ENCODE measurements at places on chromosomes 2 and 18.
A peak's percentile ranks its signal among the peaks of the same experiment; 100 is the strongest.

DNA sequence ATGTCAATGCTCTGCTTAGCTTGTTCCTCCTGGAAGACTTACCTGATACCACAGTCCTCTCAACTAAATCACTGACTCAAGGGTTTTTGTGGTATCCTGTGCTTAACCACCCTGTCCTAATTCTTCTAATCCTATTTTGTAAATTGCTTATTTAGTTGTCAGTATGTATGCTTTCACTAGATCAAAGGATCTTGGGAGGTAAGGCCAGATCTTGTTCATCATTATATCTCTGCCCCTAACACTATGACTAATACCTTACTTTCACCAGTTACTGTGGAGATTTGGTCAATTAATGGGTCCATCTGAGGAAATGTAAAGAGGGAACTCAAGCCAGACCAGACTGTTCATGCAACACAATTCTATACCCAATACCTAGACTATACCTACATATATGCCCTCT lies 203.2 kb downstream of the GULP1 start:
- DNase-seq, result no peak

- DNase-seq, result no peak
Measured at GRCh38 chr18:39371996-39372395, 1806.4 kb upstream of the CELF4 start.

GRCh38 chr18:31281437-31281836 lies 36.5 kb upstream of the DSG1 start:
- no peak for DNase-seq

DNA sequence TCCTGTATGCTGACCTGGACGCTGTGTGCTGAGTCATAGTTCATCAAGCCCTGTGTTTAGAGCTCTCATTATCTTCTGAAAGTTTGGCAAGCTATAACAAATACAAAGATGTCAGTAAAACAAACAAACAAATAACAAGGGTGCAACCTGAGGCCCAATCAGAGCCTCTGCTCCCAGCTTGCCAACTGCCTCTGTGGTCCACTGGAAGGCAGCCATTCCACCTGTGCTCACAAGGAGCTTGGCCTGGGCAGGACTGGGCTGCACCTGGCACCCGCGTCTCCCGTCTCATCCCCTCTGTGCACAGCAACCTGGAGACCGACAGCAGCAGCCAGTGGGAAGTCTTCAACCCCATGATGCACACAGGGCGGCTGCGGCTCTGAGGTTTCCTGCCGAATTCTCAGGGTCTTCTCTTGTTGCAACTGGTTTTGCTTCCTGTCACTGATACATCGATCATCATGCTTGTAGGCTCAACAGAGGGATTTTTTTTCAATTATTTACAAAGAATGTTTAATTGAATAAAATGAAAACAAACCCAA lies 97.8 kb downstream of the TMEM18 start:
- DNase-seq, result no peak

GRCh38 chr2:112692495-112692911 lies 28.3 kb upstream of the NT5DC4 start:
- DNase-seq, result peak; percentile 50

DNA sequence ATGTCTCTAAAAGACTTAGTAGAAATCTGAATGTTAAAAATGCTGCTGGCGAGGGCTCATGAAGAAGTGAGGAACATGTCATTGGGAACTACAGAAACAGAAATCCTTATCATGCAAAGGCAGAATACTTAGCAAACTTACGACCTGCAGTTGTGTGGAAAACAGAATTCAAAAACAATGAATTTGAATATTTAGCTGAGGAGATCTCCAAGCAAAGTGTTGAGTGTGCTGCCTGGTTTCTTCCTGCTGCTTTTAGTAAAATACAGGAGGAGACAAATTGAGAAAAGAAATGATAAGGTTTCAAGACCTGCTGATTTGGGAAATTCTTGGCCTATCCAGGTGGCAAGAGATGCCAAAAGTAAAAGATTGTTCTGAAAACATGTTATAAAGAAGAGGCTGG lies 38.5 kb downstream of the METTL4 start:
- DNase-seq, result no peak

GRCh38 chr2:231393149-231394131 lies 2.1 kb upstream of the B3GNT7 start:
- peak; percentile 80 for DNase-seq

DNA sequence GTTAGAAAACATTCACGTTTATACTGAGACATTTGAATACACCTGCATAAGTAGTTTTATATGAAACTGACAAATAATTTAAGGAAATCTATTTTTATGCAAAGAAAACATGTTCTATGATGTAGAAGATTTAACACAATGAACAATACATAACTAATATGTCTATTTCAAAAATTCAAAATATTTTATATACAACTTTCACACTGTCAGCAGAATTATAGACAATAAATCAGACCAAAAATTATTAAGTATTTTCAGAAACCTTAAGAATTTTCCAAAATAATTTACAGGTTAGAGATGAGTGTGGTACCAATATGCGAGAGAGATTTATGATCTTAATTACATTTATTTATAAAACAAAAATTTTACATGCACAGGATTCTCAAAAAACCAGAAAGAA lies 1561.0 kb upstream of the ZEB2 start:
- no peak for DNase-seq

GRCh38 chr2:127039387-127040031 lies 67.4 kb downstream of the BIN1 start:
- no peak for DNase-seq

All from NK-92 treated with Interleukin-12 subunit alpha and Interleukin-12 subunit beta, amount 100 ng/mL, for 24 hours (cell line).